ENCODE measurements at places on chromosomes 2 and 18.

GRCh38 chr2:9637330-9637729 lies 6.5 kb upstream of the YWHAQ start:
- H3K4me3 ChIP-seq, result no peak overlapping the region
- H3K27me3 ChIP-seq, result no peaks in the 10 kb centered on the region
- peaks cover 17% of the 10 kb centered on the region for H3K4me1 ChIP-seq
- no peak overlapping the region for H3K27ac ChIP-seq
- DNase-seq, result no peak

DNA sequence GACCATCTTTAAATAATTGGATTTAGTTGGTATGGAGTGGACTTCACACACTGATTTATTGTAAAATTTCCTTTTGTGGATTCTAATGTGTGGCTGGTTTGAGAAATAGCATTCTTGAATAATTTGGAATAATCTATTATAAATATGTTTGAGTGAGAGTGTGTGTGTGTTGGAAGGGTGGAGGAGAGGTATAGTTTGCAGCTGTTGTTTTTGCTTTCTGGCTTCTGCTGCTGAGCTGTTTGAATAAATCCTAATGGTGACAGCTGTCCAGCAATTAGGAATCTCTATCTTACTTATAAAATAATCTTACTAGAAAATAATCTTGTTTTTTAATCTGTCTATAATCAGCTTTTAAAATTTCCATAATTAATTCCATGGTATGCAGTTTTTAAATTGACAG lies 1283.0 kb upstream of the CDH2 start:
- no peak for DNase-seq
- no peak overlapping the region for H3K4me3 ChIP-seq
- no peaks in the 10 kb centered on the region for H3K27me3 ChIP-seq
- H3K27ac ChIP-seq, result no peak overlapping the region

DNA sequence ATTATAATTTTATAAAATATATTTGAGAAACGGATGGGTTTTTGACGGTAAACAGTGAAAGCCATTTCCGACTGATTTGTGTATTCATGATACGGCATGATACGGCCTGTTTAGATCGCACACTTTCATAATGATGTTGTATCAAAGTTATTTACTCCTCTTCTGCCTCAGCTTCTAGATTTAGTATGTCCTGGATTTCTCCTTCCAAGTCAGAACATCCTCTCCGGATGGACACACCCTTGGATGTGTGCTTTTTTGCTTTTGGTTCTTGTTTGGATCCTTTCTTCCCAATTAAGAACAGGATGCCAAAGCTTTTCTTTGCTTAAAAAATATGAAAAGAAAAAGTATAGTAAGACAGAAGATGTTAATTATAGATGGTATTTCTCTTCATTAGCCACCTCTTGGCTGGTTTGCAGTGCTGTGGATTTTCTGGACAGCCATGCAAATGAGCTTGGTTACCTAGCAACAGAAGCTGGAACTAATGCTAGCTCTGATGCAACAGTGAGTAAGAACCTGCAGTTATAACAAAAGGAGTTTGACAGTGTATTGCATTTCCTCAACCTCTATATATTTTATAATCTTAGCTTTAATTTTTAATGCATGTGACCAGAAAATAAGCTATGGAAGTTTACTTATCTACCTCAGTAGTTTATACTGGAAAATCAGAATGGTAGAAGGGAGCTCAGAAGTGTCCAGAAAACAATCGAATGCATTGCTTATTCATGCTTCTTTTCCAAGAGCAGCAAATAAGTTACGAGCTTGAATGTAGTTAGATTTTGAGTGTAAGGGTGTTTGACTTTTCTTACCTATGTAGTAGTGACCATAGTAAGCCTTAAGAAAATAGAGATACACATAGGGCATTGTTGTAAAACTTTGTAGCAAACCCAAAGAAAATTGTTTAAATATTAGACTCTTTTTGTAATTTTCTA lies 27.9 kb downstream of the RMND5A start:
- H3K4me3 ChIP-seq, result no peak overlapping the region
- H3K36me3 ChIP-seq, result no peaks in the 10 kb centered on the region
- H3K27me3 ChIP-seq, result no peaks in the 10 kb centered on the region
- DNase-seq, result peak; percentile 20
- peaks cover 6% of the 10 kb centered on the region for H3K4me1 ChIP-seq
- H3K27ac ChIP-seq, result peak overlapping the region; percentile 22

DNA sequence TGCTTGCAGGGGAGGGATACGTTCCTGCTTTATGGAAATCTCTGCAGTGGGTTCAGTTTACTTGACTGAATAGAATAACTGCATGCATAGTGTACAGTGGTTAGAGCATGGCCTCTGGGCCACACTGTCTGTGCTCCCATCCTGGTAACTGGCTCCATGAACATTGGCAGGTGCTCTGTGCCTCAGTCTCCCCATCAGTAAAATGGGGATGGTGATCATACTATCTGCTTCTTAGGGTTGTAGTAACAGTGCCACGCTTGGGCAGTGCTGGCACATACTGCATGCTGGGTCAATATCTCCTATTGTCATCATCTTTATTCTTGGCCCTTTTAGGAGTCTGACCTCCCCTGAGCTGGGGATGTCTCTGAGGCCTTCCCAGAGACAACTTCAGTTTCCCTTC lies 117.3 kb downstream of the CTIF start:
- no peak for DNase-seq
- H3K36me3 ChIP-seq, result no peaks in the 10 kb centered on the region
- no peak overlapping the region for H3K4me3 ChIP-seq
- no peak overlapping the region for H3K27ac ChIP-seq
- H3K27me3 ChIP-seq, result no peaks in the 10 kb centered on the region
